8988T (cell line): ENCODE measurements at places on chromosomes 5 and 9.

GRCh38 chr5:40315126-40315525, 364.6 kb upstream of the PTGER4 start:
- DNase-seq: no peak

DNA sequence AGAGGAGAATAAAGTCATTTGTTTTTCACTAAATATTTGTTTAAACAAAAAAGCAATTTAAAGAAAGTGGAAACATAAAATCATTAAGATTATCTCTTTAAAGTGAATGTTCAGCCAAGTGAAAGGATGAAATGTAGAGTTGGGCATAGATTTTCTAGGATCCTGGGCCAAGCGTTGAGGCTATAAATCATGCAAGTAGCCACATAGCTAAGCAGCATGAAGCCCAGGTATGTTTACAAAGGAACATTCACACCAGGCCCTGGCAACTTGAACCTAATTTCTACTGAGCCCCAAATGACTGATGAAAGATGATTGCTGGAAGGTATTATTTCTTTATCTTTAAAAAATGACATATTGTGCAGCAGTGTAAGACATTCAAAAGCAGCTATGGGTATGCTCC, 461.8 kb downstream of the MAT2B start:
- no peak for DNase-seq

DNA sequence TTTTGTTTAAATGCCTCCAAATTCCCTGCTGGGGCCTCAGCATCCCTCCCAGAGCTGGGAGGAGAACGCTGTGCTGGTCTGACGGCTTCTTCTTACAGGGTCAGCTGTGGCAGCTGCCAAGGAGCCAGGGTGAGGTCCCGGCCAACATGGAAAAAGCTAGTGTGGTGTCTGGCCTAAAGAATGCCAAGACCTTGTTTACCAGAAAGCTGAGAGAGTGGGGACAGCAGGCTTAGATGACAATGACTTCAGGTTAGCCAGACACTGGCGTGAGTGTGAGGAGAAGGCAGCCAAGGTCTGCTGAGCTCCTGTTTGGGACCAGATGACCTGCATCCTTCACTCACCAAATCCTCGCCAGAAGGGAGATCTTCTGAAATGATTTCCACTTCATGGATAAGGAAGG, 112.5 kb downstream of the CRB2 start:
- no peak for DNase-seq

DNA sequence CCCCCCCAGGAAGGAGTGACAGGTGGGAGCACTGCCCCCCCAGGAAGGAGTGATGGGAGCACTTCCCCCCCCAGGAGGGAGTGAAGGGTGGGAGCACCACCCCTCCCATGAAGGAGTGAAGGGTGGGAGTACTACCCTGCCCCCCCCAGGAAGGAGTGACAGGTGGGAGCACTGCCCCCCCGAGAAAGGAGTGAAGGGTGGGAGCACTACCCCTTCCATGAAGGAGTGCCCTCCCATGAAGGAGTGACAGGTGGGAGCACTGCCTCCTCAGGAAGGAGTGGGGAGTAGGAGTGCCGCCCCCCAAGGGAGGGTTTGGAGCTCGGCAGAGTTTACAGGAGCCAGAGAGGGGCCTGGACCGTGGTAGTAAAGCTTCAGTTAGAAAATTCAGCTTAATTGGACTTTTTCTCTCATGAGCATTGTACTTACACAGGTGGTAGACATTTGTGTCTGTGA, 100.7 kb downstream of the CACNA1B start:
- DNase-seq: no peak

DNA sequence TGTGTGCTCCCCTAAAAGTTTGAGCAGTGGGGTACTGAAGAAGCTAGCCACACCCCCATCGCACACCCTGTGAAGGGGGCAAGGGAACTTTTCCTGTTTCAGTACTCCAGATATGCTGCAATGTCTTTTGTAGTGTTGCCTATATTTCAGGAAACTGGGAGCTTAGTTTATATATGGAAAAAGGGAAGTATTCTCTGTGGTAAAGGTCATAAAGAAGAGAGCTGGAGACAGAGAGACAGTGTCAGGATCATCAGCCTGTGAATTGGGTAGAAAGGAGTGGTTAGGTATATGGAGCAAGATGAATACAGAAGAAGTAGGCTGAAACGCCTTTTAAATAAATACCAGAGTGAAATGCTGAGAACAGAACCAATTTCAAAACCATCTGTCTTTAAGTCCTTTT, 82.2 kb upstream of the C9orf72 start:
- DNase-seq: no peak

GRCh38 chr5:51001227-51001923, 334.9 kb downstream of the PARP8 start:
- DNase-seq: no peak

DNA sequence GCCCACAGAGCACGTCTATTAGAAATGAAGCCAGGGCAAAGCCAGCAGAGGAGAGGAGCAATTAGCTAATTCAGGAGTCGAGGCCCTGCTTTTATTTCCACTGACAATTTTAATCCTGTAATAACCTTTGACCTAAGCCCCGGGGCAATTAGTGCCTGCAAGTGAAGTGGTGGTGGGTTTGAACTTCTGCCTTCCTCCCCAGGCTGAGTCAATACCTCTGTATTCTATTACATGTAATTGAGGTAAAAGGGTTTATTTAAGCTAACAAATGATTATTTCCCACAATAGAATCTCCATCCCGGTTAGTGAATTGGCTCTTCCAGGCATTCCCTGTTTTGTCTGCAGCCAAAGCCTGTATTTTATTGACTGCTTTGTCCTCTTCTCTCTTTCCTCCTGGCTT, 49.9 kb downstream of the FGF18 start:
- DNase-seq: no peak

DNA sequence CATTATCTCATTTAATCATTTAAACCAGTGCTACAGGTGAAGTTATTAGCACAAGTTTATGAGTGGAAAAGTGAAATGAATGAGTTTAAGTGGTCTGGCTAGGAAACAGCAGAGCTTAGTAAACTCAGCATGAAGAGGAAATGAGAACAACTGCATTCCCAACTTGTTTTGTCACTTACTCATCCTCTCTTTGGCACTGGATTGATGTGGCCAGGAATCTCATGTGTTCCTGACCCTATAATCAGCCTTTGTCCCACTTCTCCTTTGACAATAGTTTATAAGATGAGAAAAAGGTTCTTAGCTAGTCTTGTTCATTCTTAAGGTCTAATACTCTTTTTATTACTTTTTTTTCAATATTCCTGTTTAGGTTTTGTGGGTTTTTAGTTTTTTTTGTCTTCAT, 559.2 kb upstream of the TLE4 start:
- DNase-seq: no peak

- no peak for DNase-seq
Measured at GRCh38 chr5:65508978-65509377, 27.3 kb upstream of the ADAMTS6 start.

DNA sequence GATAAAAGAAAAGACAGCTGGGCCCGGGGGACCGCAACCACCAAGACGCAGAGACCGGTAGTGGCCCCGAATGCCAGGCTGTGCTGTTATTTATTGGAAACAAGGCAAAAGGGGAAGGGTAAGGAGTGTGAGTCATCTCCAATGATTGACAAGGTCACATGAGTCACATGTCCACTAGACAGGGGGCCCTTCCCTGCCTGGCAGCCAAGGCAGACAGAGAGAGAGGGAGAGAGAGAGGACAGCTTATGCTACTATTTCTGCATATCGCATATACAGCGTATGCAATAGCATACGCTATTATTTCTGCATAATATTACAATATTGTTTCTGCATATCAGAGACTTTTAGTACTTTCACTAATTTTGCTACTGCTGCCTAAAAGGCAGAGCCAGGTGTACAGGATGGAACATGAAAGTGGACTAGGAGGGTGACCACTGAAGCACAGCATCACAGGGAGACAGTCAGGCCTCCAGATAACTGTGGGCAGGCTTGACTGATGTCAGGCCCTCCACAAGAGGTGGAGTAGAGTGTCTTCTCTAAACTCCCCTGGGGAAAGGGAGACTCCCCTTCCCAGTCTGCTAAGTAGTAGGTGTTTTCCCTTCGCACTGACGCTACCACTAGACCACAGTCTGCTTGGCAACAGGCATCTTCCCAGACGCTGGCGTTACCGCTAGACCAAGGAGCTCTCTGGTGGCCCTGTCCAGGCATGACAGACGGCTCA, 50.3 kb downstream of the RFX3 start:
- no peak for DNase-seq

DNA sequence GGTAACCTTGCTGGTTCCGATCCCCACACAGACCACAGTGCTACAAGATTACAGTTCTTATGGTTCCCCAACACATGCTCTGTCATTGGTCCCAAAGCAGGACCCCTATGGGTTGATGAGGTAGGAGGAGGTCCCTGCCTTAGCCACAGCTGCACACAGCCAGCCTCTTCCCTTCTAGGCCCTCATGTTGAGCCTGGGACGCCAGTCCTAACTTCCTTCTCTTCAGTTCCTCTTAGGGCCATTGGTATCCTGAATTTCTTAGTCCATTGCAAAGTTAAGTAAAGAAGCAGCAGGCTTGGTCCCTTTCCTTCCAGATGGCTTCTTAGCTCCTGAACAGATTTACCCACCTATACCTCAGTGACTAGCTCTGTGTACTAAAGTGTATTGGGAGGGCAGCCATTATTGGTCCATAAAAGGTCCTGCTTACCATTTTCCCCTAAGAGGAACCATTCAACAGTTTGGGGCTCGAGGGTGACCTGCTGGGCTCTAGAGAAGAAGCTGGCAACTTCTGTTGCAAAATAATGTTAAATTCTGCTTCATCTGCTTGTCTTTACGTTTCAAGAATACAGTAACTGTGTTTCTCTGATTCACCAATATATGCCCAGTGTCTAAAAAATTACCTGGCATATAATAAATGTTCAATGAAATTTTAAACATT, 50.2 kb downstream of the PDCD1LG2 start:
- DNase-seq: no peak

GRCh38 chr5:127943061-127943371, 140.6 kb upstream of the SLC12A2 start:
- DNase-seq: no peak

- DNase-seq: no peak
Measured at GRCh38 chr5:14476786-14477435, 104.7 kb upstream of the OTULINL start.

- no peak for DNase-seq
Measured at GRCh38 chr9:107484117-107484723, 5.3 kb downstream of the KLF4 start.

DNA sequence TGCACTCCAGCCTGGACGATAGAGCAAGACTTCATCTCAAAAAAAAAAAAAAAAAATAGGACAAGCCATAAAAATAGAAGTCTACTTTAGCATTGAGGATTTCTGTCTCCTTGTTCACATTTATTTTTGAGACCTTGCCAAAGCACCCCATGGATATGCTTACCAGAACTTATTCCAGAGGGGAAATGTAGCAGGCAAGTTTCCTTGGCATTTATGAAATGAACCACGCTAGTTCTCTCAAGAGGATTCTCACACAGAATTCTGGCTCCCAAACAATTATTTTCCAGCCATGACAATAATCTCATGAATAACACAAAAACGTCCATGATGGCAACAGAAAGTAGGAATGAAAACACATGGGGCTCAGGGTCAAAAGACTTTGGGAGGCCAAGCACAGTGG, 23.4 kb upstream of the GPX8 start:
- no peak for DNase-seq

DNA sequence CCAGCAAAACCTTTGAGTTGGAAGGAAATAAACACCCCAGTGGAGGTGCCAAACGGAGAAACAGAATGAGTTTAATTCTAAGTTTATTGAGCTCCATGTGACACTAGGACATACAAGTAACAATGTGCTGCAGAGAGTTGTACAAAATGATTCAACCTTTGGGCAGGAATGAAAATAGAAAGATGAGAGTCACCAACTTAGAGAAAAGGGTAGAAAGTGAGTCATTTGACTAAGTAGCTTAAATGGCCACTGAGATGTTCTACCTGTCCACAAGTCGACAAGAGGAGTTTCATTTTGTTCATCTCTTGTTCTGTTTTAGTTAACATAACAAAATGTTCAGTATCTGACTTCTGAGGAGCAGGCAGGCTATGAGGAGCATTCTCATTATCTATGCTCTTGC, 284.7 kb downstream of the NR2F1-AS1 start:
- DNase-seq: no peak

DNA sequence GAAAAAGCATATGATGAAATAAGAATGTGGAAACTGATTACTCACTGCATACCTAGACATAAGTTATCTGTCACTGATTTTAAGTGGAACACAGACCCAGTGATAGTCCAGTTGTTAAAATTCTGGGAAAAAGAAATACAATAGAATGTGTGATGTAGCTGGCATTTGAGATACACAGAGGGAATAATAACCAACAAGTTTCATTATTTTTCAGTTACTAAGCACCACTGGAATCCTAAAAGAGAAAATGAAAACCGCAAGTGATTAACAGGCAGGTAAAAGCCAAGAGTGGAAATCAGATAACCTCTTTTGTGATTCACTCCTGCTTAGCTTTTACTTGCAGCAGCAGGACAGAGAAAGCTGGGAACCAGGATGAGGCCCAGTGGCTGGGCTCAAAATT, 994.0 kb upstream of the SEMA6A start:
- no peak for DNase-seq

DNA sequence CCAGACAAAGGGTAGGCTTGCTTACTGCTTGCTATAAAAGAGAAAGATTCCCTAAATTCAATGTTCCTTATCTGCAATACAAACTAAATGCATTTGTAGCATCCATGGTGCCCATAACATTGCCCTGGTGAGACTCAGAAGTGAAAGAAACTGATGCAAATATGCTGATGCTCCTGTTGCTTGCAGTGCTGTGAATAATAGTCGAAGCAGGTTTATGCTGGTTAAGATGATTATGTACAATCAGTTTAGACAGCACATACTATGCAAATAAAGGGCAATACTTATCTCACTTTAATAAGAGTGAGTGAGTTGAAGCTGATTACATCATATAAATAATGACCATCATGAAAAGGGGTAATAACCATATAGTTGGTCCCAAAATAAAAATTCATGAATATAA, 215.5 kb downstream of the SNCAIP start:
- no peak for DNase-seq

DNA sequence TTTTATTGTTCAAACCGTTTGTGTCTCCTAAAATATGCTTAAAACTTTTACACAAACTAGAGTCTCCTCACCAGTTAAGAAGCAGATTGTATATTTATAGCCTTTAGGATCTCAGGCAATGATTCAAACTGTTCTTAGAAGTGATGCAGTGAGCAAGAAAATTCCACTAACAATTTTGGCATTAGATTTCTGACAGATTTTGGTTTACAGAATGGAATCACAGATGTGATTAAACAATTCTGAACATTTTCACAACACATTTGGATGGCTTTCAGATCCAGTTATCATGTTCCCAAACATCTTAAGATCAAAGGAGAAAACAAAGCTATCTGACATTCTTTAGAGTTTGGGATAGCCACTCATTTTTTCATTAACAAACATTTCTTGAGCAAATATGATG, 181.7 kb upstream of the RIOK2 start:
- DNase-seq: no peak

DNA sequence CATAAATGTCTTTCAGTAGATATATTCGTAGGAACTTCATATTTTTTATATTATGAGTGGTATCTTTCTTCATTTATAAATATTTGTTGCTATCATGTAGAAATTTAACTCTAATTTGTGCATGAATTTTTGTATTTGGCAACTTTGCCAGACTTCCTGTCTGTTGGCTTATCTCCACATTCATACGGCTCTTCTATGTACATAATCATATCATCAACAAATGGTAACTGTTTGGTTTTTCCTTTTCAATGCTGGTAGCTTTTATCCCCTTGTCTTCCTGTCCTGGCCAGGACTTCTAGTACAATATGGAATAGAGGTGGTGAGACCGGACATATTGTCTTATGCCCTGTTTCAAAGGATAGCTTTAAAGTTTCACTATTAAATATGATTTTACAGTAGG, 132.3 kb upstream of the COL5A1 start:
- DNase-seq: no peak
